Neural crest cell (in vitro differentiated cells): ENCODE measurements at places on chromosomes 4 and X.

- DNase-seq: no peak
Observed at GRCh38 chr4:176774852-176775251, 17.9 kb downstream of the VEGFC start.

GRCh38 chr4:6121941-6122340, 78.4 kb downstream of the JAKMIP1 start:
- DNase-seq: no peak

DNA sequence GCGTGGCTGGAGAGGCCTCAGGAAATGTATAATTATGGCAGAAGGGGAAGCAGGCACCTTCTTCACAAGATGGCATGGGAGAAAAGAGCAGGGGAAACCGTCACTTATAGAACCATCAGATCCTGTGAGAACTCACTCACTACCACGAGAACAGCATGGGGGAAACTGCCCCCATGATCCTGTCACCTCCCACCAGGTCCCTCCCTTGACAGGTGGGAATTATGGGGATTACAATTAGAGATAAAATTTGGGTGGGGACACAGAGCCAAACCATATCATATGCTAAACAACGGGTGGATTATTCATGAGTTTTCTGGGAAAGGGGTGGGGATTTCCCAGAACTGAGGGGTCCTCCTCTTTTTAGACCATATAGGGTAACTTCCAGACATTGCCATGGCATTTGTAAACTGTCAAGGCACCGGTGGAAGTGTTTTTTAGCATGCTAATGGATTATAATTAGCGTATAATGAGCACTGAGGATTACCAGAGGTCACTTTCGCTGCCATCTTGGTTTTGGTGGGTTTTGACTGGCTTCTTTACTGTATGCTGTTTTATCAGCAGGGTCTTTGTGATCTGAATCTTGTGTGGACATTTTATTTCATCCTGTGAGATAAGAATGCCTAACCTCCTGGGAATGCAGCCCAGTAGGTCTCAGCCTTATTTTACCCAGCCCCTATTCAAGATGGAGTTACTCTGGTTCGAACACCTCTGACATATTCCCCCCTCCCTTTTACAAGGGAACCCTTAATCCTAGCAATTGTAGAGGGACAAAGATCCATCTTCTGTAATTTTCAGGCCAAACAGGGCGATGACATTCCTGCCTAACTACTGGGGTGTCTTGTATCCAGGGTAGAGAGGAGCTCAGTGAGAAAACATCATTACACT, 27.6 kb upstream of the ZNF81 start:
- no peak for DNase-seq

DNA sequence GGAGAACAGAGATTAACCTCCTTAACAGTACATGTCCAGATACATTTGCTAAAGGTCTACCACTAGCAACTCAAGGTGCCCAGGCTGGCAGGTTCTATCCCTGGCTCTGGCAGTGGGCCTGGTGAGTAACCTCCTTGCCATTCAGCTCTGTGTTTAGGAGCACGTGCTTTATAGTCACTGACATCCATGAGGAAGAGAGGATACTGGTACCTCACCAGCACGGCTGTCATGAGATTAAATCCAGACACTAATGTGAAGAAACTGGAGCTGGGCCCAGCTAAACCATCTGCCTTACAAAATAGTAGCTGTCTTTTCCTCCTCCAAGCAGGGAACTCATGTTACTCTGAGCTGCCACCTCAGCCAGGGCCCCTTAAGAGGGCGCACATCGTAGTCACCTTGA, 45.3 kb downstream of the GPRASP3 start:
- no peak for DNase-seq

DNA sequence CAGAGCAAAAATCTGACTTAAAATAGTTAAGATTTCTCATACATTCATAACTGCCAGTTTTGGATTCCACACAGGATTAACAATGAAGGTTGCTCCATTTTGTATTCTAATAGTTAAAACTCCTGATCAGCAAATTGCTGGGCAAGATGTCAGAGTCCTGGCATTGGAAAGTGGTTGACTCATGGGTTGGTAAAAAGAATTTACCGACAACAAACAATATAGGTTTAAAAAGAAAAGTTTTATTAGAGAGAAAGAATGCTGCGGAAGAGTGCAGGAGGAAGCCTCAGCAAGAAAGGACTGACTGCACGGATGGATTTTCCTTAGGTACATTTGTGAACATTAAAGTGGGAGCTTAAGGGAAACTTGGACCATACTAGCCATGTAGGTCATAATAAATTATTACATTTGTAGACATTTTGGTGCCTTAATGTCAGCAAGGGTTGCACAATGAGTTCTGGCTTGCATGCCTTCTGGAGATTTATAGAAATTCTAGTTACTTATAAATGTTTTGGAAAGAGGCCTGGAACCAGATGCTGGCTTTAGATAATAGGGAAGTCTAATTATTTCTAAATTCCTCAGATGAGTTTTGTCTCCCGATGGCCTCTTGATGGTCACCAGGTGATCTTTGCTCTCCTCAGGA, 25.4 kb upstream of the IL2 start:
- DNase-seq: no peak

DNA sequence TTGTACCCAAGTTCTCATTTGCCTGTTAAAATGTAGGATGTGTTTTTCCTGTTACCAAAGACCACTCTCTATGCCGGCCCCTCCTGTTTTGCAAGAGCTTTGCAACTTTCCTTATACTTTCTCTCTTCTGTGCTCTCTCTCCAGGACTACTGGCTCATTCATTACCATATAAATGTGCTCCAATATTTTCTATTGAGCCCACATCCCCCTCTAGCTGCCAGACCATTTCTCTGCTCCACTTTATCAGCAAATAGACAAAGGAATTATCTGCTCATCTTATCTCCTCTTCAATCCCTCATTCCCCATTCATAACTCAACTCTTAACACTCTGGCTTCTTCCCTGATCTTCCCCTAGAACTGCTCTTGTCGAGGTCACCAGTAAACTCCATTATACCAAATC, 33.6 kb downstream of the RPGR start:
- DNase-seq: no peak

- DNase-seq: no peak
Observed at GRCh38 chrX:134388161-134389109, 71.5 kb upstream of the HPRT1 start.

DNA sequence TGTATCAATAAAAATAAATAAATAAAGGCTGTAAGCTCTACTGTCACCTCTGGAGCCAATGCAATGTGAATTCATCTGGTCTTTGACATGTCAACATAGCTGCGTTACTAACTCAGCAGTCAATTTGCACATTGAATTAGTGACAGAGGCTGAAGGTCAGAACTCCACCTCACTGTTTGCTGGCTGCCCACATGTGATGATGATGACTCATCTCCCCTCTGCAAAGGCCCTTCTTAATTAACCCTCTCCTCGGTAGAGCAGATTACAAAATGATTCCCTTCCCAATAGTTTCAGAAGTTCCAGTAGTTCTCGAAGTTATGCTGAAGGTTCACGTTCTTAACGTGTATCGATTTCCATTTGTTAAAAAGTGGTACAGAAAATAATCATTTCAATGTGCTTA, 1626.0 kb upstream of the TENM3 start:
- DNase-seq: no peak

DNA sequence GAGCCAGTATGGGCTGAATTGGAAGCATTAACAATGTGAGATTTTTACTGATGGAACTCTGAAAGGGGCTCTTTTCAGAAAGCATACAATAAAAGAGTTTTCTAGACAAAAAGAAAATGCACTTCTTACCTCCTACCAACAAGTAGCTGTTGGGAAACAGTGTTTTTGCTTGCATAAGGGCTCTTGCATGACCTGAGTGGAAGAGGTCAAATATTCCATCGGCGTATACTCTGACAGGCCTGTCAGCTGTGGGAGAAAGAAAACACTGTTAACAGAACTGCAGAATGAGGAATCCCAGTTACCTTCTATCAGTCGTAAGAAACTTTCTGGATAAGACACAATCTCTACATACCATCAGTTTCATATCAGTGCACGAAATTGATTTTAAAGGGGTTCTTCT, 39.5 kb downstream of the PCYT1B start:
- DNase-seq: no peak

- no peak for DNase-seq
Observed at GRCh38 chr4:13984991-13985800, 357.7 kb upstream of the BOD1L1 start.

DNA sequence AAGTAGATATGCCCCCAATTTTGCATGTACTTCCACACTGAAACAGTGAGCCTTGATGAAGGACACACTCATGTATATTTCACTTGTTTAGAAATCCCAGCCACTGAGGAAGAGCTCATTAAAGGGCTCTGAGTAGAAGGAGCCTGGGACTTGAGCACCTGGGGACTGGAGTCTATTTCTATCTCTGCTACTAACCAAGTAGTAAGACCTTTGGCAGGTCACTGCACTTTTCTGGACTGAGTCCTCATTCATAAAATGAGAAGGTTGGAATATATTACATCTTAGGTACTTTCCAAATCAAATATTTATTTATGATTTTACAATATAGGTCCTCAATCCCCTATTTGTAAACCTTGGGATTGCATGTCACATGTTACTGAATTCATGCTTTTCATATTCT, 78.2 kb upstream of the C4orf54 start:
- no peak for DNase-seq

- no peak for DNase-seq
Observed at GRCh38 chr4:143351149-143351691, 14.5 kb downstream of the GAB1 start.

DNA sequence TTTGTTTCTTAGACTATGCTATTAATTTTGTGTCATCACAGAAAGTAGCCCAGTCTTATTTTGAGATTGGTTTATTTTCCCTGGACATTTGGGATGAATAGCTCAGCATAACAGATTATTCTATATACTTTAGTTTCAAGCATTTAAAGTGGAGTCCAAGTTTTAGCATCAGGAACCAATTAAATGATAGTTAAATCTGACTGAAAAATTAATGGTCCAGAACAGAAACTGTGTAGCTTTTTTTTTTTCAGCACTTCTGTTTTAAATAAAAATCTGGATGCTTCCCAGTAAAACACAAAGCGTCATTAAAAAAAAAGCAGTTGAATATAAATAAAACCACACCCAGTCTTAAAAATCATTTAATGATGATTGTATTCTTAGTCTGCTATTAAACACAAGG, 59.4 kb upstream of the PITX2 start:
- DNase-seq: no peak

DNA sequence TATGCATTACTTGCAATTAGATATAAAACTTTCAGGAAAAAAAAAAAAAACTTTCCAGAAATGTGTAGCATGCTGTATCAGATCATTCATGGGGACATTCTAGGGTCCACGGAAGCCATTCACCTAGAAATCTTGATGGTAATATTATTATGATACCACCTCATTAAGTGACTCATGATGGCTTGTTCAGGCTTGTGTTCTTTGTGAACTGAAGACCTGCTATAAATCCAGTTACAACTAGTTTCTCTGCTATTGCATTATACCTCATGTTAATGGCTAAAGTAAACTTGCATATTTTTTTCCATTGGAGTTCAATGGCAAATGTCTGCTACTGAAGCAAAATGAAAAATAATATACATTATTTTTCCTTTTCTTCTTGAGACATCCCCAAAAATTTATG, 35.3 kb upstream of the PTPN13 start:
- no peak for DNase-seq

DNA sequence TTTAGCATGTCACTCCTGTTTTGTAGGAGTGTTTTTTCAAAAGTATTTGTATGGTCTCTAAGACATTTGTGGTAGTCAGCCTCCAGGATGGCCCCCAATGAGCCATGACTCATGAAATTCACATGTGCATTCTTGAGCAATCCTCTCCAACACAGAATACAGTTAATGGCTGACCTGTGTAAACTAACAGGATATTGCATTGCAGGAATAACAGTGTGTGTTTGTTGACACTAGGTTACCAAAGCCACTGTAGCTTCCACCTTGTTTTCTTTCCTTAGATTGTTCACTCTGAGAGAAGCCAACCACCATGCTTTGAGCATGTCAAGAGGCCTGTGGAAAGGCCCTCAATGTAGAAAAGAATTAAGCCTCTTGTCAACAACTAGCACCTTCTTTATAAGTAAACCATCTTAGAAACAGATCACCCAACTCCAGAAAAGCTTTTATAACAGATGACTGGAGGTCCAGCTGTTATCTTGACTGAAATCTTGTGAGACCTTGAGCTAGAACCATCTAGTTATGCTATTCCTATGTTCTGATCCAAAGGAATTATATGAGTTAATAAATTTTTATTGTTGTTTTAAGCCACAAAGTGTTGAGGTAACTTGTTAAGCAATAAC, 28.5 kb downstream of the TBCK start:
- no peak for DNase-seq

DNA sequence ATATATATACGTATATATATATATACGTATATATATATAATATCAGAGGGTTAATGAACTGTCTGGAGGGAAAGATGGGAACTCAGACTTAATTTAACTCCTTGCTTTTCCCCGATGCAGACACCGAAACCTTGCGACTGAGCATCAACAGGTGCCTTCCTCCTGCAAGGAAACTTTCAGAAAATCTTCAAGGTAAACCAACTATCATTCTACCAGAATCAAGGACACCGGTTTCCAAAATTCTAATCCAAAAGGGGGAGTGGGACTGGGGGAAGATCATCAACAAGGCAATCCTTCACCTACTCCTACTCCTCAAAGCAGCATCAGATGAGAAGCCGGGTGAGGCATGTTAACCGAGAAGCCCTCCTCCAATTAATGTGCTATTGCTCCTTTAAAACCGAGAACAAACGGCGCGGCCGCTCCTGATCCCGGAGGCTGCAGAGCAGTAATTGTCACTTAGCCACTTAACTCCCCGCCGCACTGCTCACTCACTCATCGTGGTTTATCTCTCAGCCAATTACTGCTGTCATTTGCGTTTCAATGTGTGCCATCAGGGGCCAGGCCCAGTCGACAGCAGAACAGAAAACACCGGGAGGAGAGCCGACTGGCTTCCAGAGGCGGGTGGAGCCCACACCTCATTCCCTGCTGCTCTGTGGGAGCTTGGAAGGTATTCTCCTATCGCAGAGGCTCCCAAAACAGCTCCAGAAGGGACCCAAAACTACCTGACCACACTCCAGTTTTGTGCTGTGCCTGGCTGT, 61.7 kb downstream of the MAML3 start:
- no peak for DNase-seq

DNA sequence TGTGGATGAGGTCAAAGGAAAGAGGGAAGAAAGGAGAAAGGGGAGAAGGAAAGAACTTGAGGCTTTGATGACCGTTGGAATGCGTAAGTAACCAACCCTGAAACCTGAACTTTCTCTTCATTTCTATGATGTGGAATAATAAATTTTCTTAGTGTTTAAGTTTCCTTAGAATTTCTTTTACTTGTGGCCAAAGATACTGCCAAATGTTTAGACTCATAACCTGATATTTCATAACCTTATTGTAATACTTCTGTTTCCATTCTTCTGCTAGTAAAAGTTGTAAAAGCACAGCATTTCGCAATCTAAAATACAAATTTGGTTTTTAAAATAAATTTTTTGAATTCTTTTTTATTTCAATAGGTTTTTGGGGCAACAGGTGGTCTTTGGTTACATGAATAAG, 258.5 kb upstream of the GIMD1 start:
- DNase-seq: no peak

DNA sequence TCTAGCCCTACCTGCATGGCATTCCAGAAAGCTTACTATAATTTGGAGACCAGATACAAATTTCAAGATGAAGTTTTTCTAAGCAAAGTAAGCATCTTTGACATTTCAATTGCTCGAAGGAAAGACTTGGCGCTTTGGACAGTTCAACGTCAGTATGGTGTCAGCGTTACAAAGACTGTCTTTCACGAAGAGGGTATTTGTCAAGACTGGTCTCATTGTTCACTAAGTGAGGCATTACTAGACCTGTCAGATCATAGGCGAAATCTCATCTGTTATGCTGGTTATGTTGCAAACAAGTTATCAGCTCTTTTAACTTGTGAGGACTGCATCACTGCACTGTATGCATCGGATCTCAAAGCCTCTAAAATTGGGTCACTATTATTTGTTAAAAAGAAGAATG, 17.6 kb downstream of the THAP9 start:
- DNase-seq: no peak
